ENCODE measurements at places on chromosomes 7 and 10.
A peak's percentile ranks its signal among the peaks of the same experiment; 100 is the strongest.

DNA sequence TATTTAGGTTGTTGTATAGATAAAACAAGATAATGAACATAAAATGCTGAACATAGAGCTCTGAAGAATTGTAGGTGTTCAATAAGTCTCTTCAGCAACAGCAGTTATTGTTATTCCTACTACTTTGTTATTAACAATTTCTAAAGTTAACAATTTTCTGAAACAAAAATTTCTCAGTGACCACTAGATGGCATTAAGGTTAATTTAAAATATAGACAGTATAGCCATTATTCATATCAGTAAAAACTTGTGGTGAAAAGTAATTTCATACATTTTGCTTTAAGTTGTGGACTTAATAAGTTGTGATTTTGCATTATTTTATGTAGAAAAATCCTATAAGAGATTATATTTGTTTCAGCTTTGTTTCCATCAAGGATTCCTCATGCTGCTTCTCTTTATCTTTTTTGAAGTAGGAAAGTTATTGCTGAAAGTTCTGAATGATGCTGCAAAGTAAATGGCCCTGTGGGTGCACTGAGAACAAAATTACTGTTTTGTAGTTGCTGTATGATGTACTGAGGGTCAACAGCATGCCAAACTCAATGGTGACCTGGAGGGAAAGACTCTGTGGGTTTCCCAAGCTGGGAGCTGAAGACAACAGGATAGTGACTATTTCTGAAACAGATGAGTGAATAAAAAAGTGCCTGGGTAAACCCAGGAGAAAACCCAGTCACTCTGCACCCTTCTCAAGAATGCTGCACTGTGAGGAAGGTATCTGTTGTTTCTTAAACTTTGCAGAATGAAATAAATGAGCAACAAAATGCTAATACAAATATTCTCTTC, 253.6 kb downstream of the KIF20B start:
- DNase-seq: peak; percentile 7

- no peak for DNase-seq
Observed at GRCh38 chr7:141387521-141388217, 163.5 kb upstream of the AGK start.

DNA sequence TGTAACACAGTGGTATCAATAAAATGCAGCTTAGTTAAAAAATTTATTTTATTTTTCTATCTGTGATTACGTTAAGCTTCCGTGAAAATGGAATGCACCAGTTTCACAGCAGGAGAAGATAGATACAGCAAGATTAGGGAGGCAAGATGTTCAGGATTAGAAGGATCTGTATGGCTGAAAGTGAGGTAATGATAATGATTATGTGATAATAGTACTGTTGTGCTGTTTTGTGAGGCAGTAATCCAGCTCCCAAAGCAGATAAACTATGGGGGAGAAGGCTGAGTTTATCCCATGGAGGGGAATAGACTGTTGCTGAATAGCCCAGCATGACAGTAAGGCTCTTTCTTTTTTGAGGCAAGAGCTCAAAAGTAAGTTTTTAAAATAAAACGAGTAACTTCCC, 216.1 kb upstream of the PRPS1L1 start:
- DNase-seq: no peak

DNA sequence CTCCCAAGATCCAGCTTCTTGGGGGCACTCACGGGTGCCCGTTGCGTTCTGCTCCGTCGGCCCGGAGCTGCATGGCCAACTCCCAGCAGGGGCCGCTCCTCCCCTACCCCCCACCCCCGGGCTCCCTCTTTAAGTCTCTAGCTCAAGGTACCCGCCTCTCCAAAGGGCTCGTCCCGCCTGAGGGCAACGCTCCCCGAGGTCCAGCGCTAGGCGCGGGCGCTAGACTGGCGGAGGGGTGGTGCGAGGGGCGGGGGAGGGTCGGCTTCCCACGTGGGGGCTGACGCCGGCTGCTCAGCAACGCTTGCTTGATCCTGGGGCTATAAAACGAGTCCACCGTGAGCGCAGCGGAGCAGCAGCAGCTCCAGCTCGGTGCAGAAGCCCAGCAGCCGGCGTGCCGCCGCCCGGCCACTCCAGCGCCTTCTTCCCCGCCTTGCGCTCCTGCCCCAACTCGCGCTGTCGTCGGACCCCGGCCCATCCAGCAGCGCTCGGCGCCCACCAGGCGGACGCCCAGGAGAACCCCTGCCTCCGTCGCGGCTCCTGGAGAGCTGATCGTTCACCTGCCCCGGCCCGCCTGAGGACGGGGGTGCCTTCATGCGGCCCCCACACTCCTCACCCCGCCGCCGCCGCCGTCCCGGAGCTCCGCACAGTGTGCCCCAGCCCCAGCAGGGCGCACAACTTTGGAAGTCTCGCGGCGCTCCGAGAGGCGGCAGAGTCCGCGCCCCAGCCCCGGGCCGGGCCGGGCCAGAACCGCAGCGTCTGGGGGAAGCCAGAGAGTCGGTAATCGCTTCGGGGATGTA, at the start of gene ADRA2A:
TSS of gene ADRA2A (plus strand) at position 348 of the 797 bp plus-strand sequence. CDS start 968 bp downstream, outside the sequence.
- peak; percentile 24 for DNase-seq

GRCh38 chr7:151871904-151872303, 5.0 kb downstream of the PRKAG2 start:
- no peak for DNase-seq

GRCh38 chr7:69430384-69431021, 167.8 kb upstream of the AUTS2 start:
- no peak for DNase-seq

GRCh38 chr10:97849687-97850402, at the start of gene GOLGA7B:
TSS of gene GOLGA7B (plus strand) at chr10:97849843. CDS start at chr10:97850304, 461 bp downstream.
- DNase-seq: no peak

DNA sequence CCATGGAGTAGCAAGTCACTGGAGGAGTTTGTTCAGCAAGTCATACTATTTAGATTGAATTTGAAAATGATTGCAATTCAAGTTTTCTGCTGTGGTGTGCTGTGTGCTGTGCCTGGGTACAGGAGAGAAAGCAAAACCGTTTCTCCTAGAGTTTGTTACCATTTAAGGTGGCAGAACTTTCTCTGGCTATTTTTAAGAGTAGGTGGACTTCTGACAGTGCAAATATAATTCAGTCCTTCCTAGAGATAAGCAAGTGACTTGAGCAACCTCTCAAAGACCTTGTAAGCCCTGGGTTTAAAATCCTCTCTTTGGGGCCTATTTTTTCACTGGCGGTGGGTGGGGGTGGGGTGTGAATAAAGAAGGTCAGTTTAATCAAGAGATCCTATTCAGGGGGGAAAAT, 42.9 kb upstream of the FGL2 start:
- DNase-seq: no peak

GRCh38 chr7:68754414-68754813, 843.9 kb upstream of the AUTS2 start:
- DNase-seq: no peak

DNA sequence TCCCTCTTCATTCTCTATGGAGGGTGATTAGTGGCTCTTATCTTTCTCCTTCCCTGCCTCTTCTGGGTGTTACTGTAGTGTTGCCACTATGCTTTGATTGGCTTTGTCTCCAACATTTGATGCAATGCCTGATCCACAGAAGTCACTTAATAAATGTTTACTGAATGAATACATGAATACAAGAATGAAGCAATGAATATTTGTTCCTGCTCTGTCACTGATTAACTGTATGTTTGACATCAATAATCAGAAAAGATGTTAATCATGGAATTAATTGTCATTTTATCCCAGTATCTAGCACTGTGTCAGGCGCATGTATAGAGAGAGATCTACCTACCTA, 4.3 kb downstream of the ANK3 start:
- no peak for DNase-seq

DNA sequence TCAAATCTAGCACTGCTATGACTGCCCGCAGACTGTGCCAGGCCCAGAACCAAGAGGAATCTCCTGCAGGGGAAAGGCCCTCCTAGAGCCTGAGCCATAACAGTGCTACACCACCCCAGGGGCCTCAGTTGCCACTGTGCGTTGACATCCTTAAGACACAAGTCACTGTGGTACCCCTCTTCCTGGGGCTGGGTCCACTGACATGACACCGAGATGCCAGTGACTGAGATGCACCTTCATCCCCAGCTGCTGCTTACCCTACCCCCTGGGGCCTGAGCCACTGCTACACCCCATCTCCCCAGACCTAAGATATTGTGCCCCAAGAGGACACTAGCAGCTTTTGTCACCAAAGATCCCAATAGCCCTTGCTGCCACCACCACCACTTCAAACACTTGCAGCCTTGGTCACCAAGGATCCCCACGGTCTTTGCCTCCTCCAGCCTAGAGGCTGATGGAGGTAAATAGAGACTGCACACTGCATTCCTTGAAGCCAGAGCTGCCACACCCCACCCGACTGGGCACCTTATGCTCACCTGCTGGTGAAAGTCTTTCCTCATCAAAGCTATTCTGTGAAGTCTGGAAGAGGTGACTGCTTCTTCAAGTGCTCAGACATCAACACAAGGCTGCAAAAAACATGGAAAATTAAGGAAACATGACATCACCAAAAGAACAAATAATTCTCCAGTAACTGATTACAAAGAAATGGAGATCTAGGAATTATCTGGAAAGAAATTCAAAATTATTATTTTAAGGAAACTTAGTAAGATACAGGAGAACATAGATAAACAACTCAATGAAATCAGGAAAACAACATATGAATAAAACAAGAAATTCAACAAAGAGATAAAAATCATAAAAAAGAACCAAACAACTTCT, 40.4 kb upstream of the SHH start:
- DNase-seq: no peak

DNA sequence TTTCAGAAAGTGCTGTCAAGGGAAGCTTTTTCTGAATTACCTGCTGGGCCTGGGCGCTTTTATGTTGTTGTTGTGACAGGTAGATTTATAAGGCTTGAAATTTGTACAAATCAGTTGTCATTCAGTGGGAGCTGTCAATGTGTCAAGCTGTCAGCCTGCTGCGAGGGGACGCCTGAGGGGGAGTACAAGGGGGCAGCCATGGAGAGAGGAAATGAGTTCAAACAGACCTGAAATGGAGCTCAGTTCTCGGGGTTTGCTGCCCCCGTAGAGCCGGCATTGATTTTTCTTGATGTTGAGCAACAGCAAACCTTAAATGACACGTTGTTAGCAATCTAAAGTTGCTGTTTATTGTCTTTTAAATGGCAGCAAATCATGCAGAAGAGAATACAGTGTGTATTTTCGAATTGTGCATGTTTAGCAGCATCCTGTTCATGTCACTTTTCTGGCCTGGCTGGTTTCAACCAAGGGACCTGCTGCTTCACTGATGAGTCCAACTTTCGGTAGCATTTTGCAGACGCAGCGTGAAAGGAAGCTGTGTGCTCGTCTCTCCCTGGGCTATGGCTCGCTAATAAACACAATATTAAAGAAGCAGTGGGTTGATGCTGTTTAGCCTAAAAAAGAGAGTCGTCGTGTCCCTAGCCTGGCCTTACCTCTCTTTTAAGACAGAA, 166.5 kb downstream of the LRMDA start:
- DNase-seq: no peak

DNA sequence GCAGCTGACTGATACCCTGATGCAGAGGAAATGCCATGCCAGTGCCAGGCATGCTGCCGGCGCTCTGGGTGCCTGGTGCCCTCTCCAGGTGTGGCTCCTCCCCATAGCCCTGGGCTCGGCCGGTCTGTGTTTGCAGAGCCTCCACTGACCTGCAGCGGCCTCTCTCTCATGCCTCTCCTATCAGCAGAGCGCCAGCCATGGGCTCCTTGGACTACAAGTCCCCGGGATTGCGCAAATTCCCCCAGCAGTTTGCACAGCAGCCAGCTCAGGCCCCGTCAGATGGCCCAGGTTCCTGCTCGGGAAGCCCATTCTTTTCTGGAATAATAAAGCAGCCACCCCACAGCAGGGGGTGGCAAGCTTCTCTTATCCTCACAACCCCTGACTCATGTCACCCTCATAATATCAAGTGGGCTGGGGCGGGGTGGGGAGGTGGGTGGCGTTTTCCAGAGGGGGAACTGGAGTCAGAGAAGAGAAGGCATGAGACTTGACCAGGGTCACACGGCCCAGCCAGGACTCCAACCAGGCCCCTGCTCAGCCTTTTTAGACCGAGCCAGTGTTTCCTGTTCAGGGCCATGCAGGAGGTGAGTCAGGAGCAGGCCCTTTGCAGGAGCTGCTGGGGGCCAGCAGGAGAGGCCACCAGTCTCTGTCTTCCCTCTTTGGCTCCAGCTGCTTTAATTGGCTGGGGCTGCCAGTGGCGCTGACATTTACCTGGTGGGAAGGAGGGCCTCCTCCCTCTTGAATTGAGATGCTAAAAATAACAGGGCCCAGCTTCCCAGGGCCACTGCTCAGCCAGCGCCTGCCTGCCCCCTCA, 58.6 kb downstream of the ZMIZ1 start:
- no peak for DNase-seq

DNA sequence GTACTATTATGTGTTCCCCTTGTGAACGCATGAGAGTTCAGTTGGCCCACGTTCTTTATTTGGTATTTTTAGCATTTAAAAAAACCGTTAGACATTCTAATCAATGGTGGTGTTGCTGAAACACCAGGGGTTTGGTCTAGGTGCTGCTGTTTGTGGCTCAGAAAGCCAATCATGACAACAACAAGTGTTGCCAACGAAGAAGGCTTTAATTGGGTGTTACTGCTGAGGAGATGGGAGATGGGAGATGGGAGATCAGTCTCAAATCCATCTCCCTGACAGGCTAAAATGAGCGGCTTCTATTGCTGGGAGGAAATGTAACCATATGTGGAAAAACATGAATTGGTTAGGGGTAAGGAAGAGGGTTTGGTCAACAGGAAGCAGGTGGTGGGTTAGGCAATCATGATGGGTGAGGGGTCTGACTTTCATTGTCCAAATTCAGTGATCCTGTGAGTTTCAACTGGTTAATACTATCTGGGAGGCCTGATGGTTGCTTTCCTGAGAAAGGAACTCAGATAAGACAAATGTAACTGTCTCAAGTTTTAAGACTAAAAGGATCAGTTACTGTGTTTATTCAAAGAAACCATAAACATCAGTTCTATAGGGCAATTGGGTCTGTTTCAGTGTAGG, 4.6 kb upstream of the ZNF425 start:
- no peak for DNase-seq

DNA sequence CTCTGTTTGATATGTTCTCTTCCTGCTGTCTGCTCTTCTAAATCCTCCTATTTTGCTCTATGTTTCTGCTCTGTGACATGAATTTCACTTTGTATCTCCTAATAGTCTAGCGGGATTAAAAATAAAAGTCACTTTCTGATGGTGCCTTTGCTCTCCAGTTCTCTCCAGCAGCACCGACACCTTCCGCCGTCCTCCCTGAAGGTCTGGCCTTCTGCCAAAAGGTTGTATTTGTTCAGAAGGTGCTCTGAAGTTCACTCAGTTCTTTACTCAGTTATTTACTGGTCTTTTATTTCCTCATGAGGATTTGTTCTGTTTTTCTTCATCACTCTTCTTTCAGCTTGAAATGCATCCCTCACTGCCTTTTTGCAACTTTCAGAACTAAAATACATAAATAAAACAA, 11.2 kb upstream of the EPHA1 start:
- DNase-seq: no peak

GRCh38 chr7:140911746-140912145, 13.0 kb downstream of the BRAF start:
- no peak for DNase-seq

- no peak for DNase-seq
Observed at GRCh38 chr10:125625586-125625985, 57.4 kb downstream of the TEX36 start.

- no peak for DNase-seq
Observed at GRCh38 chr10:61023053-61023452, 79.1 kb upstream of the RHOBTB1 start.

- no peak for DNase-seq
Observed at GRCh38 chr7:152025937-152026890, 740 bp downstream of the GALNT11 start.
